ENCODE measurements at places on chromosomes 5 and 9.

DNA sequence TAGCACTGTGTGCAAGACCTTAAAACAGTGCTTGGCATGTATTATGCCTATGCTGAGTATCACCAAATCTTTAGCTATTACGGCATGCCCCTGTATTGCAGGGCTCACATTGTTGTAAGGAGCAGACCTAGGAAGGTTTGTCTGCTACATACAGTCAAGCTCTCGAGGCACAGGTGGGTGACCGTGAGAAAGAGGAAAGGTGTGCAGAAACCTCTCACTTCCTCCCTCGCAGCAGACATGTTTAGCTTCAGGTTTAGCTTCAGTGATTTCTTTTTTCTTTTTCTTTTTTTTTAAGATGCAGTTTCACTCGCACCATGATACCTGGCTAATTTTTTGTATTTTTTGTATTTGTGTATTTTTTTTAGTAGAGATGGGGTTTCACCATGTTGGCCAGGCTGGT, 275.8 kb upstream of the RIOK2 start:
- no peak for DNase-seq

GRCh38 chr5:107437986-107438510, 232.7 kb downstream of the EFNA5 start:
- no peak for DNase-seq

GRCh38 chr5:78908173-78909061, 76.7 kb downstream of the ARSB start:
- peak; percentile 23 for DNase-seq

DNA sequence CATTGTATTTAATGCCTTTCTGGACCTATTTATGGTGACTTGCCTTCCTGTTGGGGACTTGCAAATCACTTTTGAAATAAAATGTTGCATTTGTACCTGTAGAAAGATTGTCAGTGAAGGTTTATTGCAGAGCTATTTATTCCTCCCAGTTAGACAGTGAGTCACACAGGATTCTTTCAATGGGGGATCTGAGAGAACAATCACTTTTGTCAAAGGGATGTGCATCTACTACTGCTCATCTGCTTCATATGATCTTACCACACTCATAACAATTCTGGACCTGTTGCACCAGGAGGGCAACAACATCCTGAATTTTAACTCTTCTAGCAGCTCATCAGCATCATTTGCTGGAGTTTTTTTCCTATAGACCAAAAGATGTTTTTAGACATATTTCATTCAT, 66.8 kb downstream of the FBXL7 start:
- no peak for DNase-seq

- DNase-seq, result no peak
Observed at GRCh38 chr5:137431051-137431450, 68.1 kb downstream of the SPOCK1 start.

DNA sequence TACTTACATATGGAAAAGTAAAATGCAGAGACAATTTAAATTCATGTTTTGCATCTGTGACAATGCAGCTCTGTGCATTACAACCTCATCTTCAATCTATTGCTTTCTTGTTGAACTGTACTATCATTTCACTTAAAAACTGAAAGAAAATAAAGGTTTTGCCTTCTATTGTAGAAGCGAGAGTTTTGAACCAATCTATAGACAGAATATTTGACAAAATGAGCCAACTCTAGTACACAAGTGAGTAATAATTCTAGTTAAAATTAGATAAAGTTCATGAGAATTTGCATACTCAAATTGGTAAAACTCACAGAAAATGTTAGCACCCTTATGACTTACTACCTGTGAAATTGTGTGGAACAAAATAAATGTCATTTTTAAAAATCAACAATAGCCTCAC, 123.7 kb downstream of the EDIL3 start:
- DNase-seq, result no peak

DNA sequence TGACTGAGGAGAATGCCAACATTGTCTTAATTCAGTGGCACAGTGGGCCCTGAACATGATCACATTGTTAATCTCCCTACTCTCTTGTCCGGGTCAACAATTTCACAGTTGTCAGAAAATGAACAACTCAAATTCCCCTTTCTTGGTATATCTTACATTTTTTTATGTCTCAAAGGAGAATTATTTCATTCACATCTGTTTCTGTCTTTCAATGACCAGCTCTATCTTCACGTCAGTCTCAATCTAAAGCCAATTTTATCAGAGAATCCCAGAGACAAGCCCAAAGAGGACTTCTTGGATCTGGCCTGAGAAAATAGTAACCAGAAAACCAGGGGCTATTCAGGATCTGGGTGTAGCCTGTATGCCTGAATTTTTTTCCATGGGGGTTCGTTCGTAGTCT, 477.5 kb downstream of the PDE4D start:
- DNase-seq, result no peak

DNA sequence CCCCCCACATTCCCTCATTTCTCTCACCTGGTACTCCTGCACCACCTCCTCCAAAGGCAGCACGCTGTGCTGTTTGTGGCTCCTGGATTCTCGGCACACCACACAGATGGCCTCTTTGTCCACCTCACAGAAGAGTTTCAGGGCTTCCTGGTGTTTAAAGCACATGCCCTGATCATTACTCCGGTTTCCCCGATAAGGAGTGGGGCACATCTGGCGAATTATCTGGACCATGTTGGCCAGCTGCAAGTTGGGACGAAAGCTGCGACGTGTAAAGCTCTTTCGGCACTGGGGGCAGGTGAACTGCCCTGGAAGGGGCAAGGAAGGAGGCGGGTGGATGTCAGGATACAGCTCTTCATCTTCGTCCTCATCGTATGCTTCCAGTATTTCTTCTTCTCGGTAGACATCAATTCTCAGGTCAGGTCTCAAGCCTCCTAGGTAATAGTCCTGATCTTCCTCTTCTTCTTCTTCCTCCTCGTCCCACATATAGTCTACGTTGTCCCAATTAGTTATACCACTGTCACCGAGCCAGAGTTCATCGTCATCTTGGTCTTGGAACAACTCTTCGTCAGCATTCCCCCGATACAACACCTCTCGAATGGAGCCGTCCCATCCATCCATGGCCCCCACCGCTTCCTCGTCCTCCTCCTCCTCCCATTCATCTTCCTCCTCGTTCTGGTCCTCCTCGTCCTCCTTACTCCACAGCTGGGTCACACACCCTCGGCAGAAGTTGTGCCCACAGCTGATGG, 796 bp downstream of the TRIM52 start:
- no peak for DNase-seq

DNA sequence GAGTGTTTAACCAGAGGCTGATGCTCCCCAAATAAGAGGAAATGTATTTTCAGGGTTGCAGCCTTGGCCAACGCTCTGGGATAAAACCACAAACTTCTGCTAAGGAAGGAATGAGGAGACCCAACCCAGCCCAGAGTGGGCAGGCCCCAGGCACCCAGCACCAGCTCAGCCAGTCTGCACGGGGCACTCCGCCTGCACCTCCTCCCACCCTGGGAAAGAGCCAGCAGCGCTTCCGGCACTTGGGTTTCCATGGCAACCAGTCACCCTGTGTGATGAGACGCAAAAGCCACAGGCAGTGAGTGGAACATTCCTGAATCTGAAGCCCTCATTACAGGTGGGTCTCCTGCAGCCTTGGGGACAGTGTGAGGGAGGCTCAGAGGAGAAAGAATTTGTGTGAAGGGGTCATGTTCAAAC, 85.2 kb upstream of the ZBTB43 start:
- no peak for DNase-seq

DNA sequence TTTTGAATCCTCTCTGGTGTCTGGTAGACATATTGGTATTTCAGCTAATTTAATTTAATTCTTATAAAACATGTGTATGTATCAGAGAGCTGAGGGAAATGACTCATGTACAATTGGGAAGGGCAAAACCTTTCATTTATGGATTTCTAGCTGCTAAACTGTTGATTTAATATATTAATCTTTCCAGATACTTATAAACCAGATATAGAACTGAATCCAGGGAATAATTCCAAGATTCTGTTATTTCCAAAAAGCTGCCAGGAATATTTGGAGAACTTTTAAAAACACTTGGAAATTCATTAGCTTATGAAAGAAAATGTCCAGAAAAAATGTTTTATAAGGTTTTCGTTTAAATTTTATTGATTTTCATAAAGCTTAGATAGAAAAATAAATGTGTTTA, 295.5 kb downstream of the YTHDC2 start:
- DNase-seq, result no peak

Measured in D721Med (cell line).